ENCODE measurements at places on chromosomes 5 and 9. TPM values are rescaled to one million over a fixed set of nuclear protein-coding genes. Genes with fewer than 3 reads are reported as not detected.

DNA sequence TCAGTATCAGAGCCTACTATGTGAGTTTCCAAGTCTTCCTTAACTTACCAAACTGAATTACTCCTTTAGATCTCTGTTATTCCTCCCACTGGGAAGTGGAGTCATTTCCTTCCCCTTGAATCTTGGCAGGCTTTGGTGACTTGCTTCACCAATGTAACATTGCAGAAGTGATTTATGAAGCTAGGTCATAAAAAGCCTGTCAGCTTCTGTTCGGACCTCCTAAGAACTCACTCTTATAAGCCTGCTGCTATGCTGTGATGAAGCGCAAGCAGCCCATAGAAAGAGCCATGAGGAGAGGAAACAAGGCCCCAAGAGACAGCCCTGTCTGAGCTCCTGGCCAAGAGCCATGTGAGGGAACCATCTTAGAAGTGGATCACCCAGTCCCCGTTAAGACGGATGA, 14.2 kb upstream of the FOXB2 start:
- no peak for DNase-seq

- DNase-seq: no peak
Observed at GRCh38 chr5:152593388-152593787, 188.3 kb upstream of the NMUR2 start.

DNA sequence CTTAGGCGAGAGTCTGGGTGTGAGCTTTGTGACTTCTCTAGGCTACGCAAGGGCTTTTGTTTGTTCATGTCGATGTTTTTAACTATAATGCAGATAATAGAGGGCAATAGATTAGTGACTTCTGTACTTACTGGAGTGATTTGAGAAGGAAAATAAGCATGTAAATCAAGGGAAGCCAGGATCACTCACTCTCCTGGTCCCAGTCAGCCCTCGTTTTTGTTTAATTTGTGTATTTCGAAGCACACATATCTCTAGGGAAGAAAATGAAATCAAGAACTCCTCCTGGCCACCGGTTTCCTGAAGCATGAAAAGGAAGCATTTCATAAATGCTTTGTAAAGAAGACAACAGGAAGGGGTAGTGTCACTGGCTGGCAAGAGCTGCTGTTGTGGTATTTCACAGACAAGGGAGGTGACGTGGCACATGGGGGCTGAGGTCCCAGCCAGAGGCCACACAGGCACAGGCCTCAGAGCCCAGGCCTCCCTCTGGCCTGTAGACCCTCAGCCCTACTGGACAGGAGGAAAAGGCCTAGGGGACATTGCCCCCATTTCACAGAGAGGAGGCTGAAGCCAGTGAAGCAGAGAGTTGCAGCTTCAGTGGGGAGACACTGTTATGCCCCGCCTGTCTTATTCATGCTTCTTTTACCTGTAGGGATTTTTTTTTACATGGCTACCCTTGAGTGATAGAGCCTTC, 34.1 kb downstream of the IRF1 start:
- DNase-seq: no peak

GRCh38 chr9:137396634-137397367, 26.2 kb downstream of the EXD3 start:
- peak; percentile 72 for DNase-seq

DNA sequence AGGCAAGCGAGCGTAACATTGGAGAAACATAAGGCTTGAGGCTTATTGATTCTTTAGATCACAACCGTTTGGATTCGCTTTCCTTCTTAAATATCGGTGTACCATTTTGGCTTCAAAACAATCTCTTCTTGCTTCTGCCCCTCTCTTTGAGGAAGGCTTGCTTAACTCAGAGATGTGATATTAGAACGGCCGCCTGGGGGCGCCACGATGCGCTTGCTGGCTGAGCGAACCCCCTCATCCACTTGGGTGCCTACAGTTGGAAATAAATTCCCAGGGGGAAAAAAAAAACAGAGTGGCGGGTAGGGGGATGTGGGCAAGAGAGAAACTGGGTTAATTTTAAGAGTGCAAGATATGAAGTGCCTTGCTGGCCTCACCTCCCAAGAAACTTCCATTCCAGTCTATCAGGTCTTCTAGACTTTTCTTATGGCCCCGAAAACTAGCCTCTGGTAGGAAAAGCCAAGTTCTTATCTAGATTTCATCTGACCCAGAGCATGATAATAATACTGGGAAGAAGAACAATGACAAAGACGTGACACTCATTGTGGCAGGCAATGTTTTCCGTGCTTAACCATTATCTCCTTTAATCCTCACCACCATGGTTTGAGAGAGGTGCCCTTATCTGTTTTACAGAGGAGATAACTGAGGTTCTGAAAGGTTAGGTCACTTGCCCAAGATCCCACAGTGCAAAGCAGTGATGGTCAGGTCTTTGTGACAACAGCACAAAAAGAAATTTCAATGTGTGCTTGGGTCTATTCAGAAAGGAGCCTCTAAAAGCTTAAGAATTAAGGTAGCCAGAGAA, 115.8 kb downstream of the DPYSL3 start:
- DNase-seq: peak; percentile 17

LAMC3 gene
- not detected for total RNA-seq

CDX1 gene
- total RNA-seq: 0.36 TPM

GRCh38 chr5:96563816-96564215, 98.4 kb upstream of the CAST start:
- DNase-seq: no peak

- no peak for DNase-seq
Observed at GRCh38 chr5:109987355-109987754, 297.6 kb downstream of the MAN2A1 start.

INSL6 gene
- not detected for total RNA-seq

DNA sequence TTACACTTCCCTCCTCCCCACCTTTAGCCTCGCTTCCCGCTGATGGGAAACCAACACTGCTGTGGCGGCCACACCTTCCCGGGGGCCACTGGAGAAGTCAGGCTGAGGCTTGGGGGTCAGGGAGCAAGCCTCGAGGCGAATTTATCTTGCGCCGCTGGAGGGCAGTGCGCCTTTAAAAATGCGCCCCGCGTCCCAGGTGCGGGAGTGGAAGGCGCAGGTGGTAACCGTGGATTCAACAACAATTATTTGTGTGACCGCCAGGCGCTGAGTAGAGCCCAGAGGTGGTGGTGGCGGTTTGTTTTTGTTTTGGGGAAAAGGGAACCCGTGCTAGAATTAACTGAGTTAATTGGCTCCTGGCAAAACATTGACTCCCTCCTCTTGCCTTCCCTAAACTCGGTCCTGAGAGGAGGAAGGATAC, 1.1 kb downstream of the CFAP77 start:
- DNase-seq: no peak

RASGRF2 gene
- under 0.01 TPM for total RNA-seq

- DNase-seq: no peak
Observed at GRCh38 chr9:84374516-84374915, 34.0 kb upstream of the SLC28A3 start.

ANKRD20A1 gene
- total RNA-seq: not detected

CER1 gene
- total RNA-seq: not detected

DNA sequence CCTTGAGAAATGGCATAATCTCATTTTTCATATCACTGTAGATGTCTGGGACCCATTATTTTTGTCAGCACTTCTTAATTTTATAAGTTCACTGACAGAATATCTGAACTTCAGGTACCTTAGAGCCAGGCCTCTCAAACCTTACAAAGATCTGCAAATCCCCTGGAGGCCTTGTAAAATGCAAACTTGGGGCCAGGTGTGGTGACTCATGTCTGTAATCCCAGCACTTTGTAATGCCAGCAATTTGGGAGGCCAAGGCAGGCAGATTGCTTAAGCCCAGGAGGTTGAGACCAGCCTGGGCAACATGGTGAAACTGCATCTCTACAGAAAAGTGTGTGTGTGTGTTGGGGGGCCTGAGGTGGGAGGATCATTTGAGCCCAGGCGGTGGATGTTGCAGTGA, 30.8 kb downstream of the RASGRF2 start:
- no peak for DNase-seq

SPINK6 gene
- not detected for total RNA-seq

DNA sequence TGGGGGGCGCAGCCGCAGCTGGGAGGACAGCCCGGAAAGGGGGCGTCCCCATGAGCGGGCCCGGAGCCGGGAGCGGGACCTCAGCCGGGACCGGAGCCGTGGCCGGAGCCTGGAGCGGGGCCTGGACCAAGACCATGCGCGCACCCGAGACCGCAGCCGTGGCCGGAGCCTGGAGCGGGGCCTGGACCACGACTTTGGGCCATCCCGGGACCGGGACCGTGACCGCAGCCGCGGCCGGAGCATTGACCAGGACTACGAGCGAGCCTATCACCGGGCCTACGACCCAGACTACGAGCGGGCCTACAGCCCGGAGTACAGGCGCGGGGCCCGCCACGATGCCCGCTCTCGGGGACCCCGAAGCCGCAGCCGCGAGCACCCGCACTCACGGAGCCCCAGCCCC, 47.0 kb downstream of the TJP2 start:
- DNase-seq: no peak
